ENCODE measurements at places on chromosomes 1 and 21.

DNA sequence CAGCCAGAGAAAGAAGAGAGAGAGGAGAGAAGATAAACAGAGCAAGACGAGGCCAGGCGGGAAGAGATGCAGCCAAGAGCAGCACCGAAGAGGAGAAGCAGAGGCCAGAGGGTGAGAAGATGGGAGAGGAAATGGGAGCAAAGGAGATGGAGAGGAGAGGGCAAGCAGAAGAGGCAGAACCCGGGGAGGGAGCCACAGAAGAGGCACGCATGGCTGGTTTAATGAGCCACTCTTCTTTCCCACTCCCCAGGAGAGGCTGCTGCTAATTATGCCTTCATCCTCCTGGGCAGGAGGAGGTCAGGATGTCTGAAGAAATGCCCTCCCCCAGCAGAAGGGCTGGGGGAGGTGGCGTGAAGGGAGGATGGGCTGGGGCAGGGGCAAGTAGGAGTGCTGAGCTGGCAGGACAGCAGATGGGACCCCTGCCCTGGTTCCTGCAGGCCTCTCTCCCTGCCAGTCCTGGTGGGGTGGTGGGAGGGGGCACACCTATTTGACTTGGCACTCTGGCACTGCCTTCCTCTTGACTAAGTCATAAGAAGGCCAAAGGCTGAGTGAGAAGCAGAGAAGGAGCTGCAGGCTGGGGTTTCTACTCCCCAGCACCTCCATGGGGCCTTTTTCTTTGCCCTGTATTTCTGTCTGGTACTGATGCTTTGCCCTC, 32.3 kb downstream of the KIRREL1 start:
- DNase-seq, result peak; percentile 27

- peak; percentile 97 for DNase-seq
These were observed 10.7 kb downstream of the ENTREP3 start for GRCh38 chr1:155244368-155245162.

- no peak for DNase-seq
These were observed 79.8 kb downstream of the PIGK start for GRCh38 chr1:77139389-77139788.

GRCh38 chr1:173424143-173424542, 53.0 kb upstream of the PRDX6 start:
- DNase-seq, result no peak

DNA sequence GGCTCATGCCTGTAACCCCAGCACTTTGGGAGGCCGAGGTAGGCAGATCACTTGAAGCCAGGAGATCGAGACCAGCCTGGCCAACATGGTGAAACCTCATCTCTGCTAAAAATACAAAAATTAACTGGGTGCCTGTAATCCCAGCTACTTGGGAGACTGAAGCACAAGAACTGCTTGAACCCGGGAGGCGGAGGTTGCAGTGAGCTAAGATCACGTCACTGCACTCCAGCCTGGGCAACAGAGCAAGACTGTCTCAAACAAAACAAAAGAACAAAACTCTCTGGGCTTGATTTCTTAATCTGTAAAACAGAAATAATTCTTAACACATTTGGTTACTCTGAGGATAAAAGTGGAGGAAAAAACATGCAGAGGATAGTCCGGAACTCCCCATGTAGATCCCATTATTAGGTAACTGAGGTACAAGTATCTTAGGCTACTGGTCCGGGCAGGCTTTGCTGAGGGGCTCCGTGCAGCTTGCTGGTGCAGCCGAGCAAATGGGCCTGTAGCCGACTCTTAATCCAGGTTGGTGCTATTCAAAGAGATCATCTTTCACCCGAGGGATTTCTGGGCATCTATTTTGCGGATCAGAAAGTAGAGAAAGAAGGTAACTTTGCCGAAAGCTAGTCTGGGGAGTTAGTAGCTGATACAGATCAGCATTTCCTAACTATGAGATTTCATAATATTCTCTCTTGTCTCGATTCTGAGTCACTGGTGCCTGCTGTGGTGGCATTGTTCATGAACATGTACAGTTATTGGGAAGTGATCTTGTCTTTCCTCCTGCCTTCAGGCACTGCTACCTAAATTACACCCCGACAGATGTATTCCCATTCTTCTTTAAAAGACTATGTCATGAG, 56.8 kb downstream of the NFIA start:
- no peak for DNase-seq

- no peak for DNase-seq
These were observed 9.7 kb downstream of the EIF3I start for GRCh38 chr1:32231843-32232432.

DNA sequence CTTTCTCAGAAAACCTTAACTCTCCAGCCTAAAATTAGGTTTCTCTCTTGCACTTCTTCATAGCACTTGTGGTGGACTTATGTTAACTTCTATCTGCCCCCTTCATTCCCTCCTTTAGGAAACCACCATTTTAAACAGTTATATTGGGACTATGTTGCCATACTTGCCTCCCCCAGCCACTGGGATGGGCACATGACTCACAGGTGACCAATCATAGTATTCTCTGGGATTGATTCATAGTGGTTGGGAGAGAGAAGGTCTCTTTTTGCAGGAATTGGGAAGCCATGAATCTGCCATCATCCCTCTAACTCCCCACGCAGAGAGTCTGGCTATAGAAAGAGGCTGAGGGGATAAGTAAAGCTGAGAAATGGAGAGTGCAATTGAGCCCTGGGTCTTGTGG, 50.4 kb upstream of the NRDC start:
- DNase-seq, result no peak

GRCh38 chr1:163195728-163196448, 6.8 kb downstream of the RGS5 start:
- DNase-seq, result no peak

- DNase-seq, result no peak
These were observed 61.4 kb downstream of the CLIC6 start for GRCh38 chr21:34730194-34730593.

GRCh38 chr1:230833511-230833910, 34.8 kb downstream of the C1orf198 start:
- no peak for DNase-seq

- DNase-seq, result no peak
These were observed 181.5 kb downstream of the PLPP3 start for GRCh38 chr1:56397811-56398231.

DNA sequence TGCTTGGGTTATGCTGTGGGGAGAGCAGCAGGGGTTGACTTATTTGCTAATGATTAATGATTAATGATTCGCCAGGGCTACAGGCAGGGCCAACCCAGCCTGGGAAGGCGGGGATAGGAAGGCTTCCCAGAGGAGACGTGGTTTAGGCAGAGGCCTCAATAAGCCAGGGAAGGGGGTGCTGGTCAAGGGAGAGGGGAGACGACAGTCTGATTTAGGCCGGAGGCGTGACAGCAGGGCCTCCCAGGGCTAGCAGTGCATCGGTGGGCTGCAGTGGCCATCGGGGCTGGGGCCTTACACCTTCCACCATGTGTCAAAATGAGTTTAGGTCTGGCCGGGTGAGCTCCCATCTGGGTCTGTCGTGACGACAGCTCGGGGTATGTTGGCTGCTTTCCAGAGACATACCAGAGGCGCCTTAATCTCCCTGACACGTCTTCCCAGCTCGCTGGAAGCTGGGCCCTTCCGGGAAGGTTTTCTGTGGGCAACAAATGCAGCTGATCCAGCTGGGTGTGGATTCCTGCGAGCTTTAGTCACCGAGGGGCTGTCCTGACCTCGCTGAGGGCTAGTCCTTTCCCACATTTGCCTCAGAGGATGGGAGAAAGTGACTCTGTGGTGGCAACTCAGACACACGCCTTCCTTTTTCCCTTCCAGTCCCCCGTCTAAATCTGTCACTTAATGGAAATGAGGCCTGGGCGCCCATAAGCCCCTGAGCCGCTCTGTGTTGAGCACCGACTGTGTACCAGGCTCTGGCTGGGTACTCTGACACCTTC, 3.7 kb upstream of the SLC1A7 start:
- DNase-seq, result peak; percentile 5

DNA sequence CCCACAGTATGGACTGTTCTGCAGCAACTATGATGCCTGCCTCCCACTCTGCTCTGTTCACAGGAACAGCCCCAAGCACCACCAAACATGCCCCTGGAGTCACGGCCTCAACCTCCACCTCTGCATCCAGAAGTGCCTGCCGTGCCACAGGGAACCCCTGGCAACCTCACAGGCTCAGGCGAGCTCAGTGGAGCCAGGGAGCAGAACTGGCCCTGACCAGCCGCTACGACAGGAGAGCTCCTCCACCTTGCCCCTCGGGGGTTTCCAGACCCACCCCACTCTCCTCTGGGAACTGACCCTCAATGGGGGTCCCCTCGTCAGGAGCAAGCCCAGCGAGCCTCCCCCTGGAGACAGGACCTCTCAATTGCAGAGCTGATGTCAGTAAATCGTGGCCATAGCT, 13.0 kb downstream of the MRAP start:
- no peak for DNase-seq

- no peak for DNase-seq
These were observed 35.7 kb upstream of the MAGOH start for GRCh38 chr1:53274026-53274425.

- no peak for DNase-seq
These were observed 7.9 kb downstream of the TEX35 start for GRCh38 chr1:178520803-178521202.

- no peak for DNase-seq
These were observed at the start of gene FAM110D for GRCh38 chr1:26158908-26159742. Gene FAM110D, plus strand, starts transcription at chr1:26159079. Its CDS starts 2,213 bp downstream, at chr1:26161292.

DNA sequence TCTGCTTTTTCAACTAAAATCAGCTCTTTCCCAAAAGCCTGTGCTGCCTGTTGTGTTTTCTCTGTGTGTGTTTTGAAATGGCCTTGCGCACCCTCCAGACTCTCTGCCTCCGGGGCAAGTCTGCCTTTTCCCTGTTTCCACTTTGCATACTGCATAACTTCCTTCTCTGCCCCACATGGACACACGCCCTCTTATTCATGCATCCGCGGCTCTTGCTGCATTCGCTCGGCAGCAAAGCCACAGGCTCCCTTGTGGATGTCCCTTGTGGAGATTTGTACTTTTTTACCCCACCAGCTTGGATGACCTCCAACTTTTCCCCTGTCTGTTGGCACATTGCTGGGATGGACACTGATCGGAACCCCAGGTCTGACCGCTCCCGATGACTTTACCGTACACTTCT, 147.6 kb downstream of the ADSS2 start:
- DNase-seq, result no peak

- no peak for DNase-seq
These were observed 15.9 kb downstream of the PEA15 start for GRCh38 chr1:160221089-160221488.

- DNase-seq, result no peak
These were observed 35.5 kb downstream of the COLGALT2 start for GRCh38 chr1:184002071-184002470.

- DNase-seq, result no peak
These were observed 27.4 kb downstream of the KCNN3 start for GRCh38 chr1:154842635-154843034.

DNA sequence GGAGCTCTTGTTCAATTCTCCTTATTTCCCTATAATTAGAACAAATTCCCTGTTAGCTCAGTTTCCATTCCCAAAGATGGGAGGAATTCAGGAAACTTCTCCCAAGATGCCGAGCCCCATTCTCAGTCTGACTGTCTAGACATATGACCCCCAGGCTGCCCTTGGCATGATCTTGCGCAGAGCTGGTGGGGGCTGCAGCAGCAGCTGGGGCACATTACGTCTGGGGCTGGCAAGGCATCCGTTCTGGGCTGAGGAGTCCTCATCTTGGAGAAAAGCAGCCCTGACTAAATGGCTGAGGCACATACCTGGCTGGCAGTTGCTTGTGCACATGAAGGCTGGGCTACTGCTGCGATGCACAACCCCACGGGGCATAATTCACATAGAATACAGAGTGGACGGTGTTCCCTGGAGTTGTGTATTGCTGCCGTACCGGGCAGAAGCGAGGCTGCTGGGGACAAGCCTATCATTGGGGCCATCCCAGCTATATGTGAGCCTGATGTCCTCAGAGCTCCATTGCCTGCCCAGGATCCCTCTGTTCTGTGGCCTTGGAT, 36.4 kb upstream of the TRABD2B start:
- no peak for DNase-seq

GRCh38 chr1:36920801-36921405, 113.4 kb downstream of the GRIK3 start:
- no peak for DNase-seq

- DNase-seq, result no peak
These were observed 4.0 kb upstream of the GJC2 start for GRCh38 chr1:228145463-228146416.

DNA sequence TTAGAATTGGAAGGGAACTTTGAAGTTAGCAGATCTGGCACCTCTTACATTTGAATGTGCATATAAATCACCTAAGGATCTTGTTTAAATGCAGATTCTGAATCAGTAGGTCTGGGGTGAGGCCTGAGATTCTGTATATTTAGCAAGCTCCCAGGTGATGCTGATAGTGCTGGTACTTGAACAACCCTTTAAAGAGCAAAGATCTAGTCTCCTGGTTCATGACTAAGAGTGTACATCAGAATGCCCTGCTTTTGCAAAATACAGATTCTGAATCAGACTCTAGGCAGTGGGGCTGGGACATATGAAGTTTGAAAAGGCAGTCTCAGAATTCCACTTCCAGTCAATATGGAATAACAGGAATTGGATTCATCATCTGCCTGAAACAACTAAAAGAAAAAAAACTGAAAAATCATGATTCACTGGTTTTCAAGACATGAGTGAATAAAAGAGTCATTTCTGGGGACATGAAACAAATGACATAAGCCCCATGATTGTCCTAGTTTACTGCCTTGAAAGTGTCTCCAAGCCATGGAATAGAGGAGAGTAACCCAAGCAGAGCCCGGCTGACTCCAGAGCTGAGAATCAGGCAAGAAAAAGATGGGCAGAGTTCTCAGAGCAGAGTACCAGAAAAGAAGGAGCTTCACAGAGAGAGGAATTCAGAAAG, 149.6 kb upstream of the SGIP1 start:
- DNase-seq, result no peak

GRCh38 chr1:175673371-175674150, 69.8 kb downstream of the TNR start:
- DNase-seq, result peak; percentile 38

GRCh38 chr21:44845418-44846223, 27.8 kb upstream of the SUMO3 start:
- peak; percentile 32 for DNase-seq

- no peak for DNase-seq
These were observed 620.9 kb upstream of the USP24 start for GRCh38 chr1:55836086-55836485.

- DNase-seq, result peak; percentile 22
These were observed 122.2 kb downstream of the KCNN3 start for GRCh38 chr1:154747740-154748404.

DNA sequence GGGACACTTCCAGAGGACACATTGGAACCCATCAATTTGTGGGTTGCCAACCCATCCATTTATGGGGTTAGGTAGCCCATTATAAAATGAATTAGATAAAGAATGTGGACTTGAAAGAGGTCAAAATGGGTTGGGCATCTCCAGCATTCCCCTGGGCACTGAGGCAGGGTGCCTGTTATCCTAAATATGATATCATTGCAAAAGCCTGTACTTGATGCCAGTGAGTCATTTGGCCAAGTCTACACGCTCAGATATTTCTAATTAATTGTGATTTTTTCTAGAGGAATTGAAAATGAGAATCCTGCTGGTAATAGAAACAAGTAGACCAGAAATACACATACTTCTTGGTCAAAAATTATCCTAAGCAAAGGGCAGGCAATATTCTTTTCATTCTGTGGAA, 21.9 kb upstream of the NBL1 start:
- DNase-seq, result no peak

All from NCI-H2227 treated with DMSO at 0.1 percent for 48 hours (cell line).